ENCODE measurements at places on chromosomes 3 and 15. TPM values are rescaled to one million over a fixed set of nuclear protein-coding genes. Genes with fewer than 3 reads are reported as not detected.

The POPDC2 gene
- total RNA-seq, result 13.9 TPM

The ZFAND6 gene
- total RNA-seq, result 87.1 TPM

The CADM2 gene
- 2.5 TPM for total RNA-seq

DNA sequence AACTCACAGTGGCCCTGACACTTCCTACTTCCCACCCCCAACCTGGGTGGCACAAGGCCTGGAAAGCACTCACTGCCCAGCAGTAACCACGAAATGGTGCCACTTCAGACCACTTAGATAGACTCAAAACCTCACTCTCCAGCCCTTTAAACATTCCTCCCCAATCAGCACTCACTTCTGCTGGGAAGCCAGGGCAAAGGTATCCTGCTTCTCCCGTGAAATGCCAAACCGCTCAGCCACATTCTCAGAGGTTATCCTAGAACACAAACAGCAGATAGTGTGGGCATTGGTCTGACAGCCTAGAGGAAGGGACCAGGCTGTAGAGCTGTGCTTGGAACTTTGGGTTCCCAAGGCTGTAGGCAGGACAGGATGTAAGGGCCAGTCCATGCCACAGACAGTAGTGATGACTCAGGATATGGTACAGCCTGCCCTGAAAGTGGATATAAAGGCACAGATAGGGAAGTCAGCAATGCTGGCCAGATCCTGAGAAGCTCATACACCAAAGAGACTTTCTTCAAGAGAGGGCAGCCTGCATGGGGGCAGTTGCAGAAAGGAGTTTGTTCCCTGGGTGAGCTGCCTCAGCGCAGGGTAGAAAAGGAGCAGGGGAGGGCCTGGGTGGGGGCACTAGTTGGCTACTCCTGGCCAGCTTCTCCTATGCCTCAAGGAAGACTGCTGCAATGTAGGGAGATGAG, 9.2 kb downstream of the ACAA1 start:
- no peak for DNase-seq

The DUOXA1 gene
- total RNA-seq, result 0.67 TPM

DNA sequence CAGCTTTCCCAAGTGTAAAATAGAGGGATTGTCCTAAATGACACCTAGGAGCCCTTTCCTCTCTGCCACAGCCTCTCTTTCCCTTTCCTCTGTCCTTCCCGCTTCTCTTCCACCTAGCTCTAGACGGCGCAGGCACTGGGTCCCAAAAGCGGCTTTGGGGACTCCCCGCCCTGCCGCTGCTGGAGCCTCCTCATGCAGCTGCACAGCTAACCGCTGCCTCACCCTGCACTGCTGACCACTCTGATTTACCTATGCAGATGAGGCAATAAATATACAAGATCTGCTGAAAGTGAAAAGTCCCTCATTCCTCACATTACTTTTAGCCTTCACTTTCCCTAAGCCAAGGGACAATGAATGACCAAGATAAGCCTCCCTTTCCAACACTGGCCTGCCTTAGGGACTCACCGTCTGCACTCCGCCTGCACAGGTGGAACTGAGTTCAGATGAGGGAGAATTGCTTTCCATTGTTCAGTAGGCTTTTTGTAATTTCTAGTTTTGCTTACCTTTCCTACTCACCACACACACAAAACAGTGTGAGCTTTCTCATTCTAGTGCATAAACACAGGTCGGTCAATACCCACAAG, 197.5 kb upstream of the BCL6 start:
- no peak for DNase-seq

Data from left colon (tissue), 2 donors.